SJSA1 (cell line): ENCODE measurements at places on chromosomes 2 and 18. TPM values are rescaled to one million over a fixed set of nuclear protein-coding genes. Genes with fewer than 3 reads are reported as not detected.
A peak's percentile ranks its signal among the peaks of the same experiment; 100 is the strongest.

The PLCD4 gene
- not detected in 2 replicates for total RNA-seq

The DNER gene
- 0.05 TPM in 1 of 2 replicates, not detected in the other for total RNA-seq

The TFCP2L1 gene
- total RNA-seq: not detected in 2 replicates

The EMILIN1 gene
- total RNA-seq: 168 and 170 TPM in 2 replicates

DNA sequence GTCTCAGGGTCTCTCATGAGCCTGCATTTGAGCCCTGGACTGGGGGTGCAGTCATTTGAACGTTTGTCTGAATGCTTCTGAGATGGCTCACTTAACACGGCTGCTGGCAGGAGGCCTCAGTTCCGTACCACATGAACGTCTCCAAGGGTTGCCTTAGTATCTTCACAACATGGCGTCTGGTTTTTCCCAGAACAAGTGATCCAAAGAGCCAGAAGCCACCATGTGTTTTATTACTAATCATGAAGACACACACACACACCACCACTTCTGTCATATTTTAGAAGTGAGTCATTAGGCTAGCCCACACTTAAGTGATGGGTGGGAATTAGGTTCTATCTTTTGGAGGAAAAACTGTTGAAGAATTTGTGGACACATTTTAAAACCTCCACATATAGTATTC lies 15.0 kb upstream of the MYO1B start:
- DNase-seq: peak; percentile 79

DNA sequence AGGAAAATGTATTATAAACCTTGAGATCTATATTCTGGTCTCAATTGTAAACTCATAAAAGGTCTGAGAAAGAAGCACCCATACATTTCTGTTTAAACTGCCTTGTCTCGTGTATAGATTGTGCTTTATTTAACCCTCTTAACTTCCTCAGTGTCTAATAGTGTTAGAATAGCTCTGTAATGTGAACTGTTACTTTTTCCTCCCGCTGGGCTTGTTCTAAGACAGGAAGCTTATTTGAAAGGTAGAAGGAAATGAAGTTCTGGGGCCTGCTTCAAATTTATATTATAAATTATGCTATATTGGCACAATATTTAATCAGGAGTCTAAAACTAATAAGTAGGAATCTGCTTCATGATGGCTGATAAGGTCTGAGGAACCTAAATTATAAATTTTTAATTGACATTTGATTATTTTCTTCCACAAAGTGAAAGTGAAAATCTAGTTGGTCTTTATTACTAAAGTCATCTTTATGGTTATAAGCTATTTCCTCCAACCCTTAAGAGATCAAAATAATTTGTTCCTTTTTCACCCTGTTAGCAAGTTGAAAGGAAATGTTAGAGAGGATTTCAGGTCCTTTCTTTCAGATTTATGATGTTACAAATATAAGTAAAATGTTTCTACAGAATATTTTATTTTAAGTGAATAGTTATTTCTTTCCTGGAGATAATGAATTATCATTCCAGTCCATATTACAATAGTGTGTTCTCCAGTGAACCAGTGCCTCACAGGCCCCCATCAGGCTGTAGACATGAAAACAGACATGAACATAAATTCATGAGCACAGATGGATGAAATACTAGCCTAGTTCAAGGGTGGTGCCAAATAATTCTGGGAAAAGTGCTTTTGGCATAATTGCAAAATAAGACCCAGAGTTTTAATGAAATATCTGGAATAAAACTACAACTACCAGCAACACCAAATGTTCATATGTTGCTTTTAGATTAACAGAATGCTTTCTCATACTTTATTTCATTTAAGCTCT lies 7.9 kb downstream of the MFSD6 start:
- DNase-seq: no peak

DNA sequence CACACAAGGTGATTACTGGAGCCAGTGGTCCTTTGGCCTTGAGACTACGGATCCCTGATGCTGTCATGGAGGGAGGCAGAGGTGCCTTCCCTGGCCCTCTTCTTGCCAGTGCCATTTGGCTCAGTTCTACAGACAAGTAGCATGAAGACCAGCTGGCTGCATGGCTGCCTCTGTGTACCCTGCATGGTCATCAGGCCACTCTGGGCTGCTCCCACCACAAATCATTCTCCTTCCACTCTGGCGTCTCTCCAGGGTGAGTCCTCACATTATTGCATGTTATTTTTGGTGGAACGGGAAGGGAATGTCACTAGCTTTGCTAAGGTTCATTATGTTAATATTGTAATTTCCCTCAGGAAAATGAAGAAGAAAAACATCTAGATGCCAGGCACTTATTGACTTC lies 229.8 kb downstream of the VAPA start:
- DNase-seq: no peak

DNA sequence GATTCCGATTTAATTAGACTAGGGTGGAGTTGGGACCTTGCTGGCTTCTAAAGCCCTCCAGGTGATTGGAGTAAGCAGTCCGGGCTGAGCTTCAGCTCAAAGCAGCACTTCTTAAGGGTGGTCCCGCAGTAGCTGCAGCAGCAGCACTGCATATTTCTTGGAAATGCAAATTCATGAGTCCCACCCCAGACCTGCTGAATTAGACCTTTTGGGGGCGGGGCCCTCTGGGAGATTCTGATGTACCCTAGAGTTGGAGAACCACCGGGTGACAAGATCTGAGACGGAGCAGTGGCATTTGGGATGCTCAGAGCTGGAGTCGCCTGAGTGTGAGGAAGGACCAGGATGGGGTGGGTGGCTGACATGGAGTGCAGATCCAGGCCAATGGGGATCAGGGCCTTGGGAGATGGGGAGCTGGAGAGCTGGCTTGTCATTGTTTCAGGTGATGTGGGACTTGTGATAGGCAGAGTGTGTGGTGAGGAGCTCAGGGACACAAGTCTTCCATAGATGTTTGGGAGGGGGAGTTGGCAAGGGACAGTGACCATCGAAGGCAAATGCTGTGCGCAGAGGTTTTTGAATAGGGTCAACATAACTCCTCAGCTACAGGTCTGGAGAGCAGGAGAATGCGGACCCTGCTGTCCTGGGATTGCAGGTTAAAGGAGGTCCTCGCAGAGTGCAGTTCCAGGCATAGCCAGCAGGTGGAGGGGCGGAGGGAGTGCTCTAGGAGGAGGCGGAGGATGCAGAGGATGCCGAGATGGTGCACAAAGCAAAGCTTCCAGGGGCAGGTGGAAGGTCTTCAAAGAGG lies 130.9 kb upstream of the RAB12 start:
- DNase-seq: peak; percentile 72

GRCh38 chr2:34844629-34845028 lies 1245.5 kb upstream of the FAM98A start:
- DNase-seq: no peak

DNA sequence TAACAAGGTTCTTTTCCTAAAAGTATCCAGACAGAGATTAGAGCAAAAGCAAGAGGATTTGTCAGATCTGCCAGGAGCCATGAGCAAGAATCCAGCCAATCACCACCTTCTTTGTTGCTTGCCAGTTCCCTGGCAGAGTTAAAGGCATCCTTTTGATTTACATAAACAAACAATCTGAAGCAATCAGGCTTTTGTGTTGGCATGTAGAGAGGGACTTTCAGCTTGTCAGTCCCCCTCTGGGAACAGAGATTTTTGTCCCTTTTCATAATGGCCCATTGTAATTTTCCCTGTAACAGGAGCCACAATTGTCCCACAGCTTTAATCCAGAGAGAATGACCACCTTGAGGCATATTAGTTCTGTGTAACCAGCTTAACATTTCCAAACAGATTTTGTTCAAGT lies at the start of gene ERMN:
Gene ERMN (minus strand): TSS at position 39 of the 400 bp plus-strand sequence. CDS start 182 bp downstream, outside the sequence.
- no peak for DNase-seq
